Stomach (tissue), 19 donors: ENCODE measurements at places on chromosomes 7 and 10. TPM values are rescaled to one million over a fixed set of nuclear protein-coding genes. Genes with fewer than 3 reads are reported as not detected.

- peak; percentile 52 for DNase-seq
Measured at GRCh38 chr7:1523208-1523607, 7.3 kb upstream of the MAFK start.

DNA sequence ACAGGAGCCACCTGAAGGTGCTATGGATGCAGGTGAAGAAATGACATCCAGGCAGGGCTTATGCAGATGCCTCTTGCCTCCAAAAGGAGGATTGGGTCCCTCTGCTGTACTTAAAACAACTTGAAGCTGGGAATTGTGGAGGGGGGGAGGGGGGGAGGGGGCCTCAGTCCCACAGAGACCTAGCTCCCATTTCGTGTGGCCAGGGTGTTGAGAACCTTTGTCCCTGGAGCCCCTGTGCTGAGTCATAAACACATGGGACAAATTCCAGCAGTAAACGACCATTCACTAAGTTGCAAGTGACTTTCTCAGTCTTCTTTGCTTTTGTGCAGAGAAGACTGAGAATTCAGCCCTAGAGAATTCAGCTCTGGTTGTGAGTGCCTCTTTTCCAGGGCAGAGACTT is 96.5 kb upstream of the PODXL start:
- DNase-seq: no peak

- no peak for DNase-seq
Measured at GRCh38 chr10:112214298-112214926, 30.8 kb upstream of the GPAM start.

GRCh38 chr10:14016011-14016536 is 314.6 kb downstream of the FRMD4A start:
- DNase-seq: peak; percentile 70

- no peak for DNase-seq
Measured at GRCh38 chr10:35349389-35349915, 13.1 kb downstream of the CCNY start.

- no peak for DNase-seq
Measured at GRCh38 chr7:138538997-138539644, 79.1 kb downstream of the TRIM24 start.

GRCh38 chr10:131983780-131984179 is 2.1 kb upstream of the BNIP3 start:
- DNase-seq: no peak

DNA sequence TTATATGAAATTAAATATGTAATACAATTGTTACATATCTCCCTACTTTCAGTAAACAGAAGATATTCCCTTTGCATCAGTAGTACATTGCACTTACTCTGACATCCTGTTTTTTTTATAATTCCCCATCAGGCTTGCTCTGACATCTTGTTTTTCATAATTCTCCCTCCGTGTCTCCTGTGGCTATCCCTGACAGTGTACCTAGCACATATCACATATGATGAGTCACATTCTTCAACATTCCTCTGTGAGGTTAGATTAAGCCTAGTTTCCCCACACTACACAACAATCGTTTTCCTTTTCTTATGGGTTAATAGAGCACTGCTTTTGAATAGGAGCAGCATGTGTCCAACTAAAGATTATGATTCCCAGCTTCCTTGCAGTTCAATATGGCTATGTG is 250.6 kb upstream of the NPVF start:
- no peak for DNase-seq

DNA sequence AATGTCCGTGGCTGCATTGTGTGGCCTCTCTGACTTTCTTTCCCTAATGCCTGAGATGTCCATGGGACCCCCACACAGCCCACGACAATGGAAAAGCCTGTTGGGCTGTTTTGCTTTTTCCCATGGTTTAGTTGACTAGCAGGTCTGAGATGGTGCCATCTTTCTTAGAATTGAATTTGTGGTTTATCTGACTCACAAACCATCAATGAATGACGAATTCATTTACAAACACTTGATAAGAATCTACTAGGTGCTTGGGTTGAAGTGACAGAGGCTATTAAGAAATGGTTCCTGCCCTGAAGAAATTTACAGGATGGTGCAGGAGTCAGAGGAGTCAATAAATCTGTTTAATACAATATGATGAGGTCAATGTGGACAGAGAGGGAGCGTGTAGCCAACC is 75.4 kb downstream of the OTUD1 start:
- no peak for DNase-seq

GRCh38 chr7:133517766-133518165 is 264.9 kb downstream of the EXOC4 start:
- DNase-seq: no peak

GRCh38 chr7:70937424-70937823 is 194.5 kb upstream of the GALNT17 start:
- DNase-seq: no peak

CTAGE6 gene
- not detected for total RNA-seq

HKDC1 gene
- not detected for total RNA-seq

PNLIP gene
- not detected for total RNA-seq
